NCI-H69 (cell line): ENCODE measurements at places on chromosomes 16 and 17.

DNA sequence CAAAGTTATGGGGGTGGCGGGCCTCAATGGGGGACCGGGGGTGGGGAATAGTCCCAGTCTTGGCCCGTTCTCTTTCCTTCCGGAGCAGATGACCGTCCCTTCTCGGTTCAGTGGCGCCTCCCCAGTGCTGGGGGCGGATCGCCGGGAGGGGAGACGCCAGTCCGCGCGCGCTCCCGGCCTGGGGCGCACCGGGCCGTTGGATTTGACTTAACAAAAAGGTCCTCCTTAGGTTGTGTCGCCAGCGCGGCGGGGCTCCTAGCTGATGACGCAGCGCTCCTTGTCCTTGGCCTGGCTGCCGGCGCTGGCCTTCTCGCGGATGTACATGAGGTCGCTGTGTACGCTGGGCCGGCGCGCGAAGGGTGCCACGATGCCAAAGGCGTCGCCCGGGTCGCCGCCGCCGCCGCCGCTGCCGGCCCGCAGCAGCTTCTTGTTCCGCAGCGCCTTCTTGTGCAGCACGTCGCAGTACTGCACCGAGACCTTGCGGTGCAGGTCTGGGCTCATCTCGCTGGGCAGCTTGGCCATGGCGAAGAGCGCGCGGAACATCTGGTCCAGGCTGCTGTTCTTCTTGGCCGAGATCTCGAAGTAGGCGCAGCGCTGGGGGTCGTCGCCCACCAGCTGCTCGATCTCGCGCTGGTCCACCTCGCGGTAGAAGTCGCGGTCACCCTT lies 1.2 kb downstream of the RASD1 start:
- peak; percentile 62 for DNase-seq

DNA sequence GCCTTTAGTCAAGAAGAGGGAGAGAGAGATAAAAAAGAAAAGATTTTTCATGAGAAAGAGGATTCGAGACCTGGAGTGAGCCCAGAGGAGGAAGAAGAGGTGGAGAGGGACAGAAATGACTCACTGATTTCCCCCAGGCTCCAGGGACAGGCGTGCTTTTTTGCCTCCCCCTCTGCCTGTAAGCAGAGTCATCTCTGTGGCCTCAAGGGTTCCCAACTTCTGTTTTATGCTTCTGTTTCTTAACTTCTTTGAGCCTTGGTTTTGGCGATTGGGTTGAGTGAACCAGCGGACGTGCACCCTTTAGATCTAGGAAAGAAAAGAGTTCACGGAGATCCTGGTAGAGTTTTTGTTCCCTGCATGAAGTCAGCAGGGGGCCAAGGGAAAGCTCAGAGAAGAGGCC lies 147.9 kb upstream of the NOL11 start:
- DNase-seq: no peak

DNA sequence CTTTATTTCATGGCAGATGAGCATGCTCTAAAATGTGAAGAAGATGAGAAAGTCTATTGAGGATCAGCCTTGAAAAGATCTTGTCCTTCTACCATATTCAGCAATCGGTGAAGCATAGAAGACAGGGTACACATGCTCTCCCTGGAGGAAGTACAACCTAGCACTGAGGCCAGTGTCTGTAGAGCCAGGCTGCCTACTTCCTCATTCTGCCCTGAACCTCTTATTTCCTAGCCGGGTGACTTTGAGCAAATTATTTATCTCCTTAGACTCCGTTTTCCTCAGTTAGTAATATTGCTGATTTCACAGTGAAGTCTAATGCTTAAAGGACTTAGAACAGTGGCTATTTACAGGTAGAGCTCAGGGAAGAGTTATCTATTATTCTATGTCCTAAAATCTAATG lies 58.4 kb downstream of the TMEM100 start:
- DNase-seq: no peak

DNA sequence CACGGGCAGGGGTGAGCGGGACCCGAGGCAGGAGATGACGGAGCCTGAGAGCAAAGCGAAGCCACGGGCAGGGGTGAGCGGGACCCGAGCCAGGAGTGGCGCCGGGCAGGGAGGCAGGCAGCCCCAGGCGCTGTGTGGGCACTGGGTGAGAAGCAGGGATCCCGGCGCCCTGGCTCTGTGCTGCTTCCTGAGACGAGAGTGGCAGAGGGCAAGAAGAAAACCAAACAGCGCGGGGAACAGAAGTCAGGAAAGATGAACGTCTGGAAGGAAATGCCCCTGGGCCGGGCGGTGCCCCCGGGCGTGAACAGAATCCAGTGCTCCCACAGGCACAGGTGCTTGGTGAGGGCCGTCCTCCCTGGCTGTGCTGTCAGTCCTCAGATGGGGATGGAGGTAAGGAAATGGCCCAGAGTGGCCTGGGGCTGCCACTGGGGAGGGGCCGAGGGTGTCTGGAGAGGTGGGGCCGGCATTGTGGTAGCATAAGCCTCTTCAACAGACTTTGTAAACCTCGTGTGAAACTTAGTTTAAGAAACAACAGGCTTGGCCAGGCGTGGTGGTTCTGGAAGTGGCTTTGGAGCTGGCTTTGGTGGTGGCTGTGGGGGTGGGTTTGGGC lies 9.8 kb downstream of the ASPSCR1 start:
- DNase-seq: no peak
